Occipital lobe (tissue), 3 donors: ENCODE measurements at places on chromosomes 2 and 18.
A peak's percentile ranks its signal among the peaks of the same experiment; 100 is the strongest.

GRCh38 chr2:168460571-168460970 is 4.5 kb downstream of the CERS6 start:
- DNase-seq, result no peak

- no peak for DNase-seq
These were observed 589.1 kb upstream of the SLC8A1 start for GRCh38 chr2:41040782-41041520.

DNA sequence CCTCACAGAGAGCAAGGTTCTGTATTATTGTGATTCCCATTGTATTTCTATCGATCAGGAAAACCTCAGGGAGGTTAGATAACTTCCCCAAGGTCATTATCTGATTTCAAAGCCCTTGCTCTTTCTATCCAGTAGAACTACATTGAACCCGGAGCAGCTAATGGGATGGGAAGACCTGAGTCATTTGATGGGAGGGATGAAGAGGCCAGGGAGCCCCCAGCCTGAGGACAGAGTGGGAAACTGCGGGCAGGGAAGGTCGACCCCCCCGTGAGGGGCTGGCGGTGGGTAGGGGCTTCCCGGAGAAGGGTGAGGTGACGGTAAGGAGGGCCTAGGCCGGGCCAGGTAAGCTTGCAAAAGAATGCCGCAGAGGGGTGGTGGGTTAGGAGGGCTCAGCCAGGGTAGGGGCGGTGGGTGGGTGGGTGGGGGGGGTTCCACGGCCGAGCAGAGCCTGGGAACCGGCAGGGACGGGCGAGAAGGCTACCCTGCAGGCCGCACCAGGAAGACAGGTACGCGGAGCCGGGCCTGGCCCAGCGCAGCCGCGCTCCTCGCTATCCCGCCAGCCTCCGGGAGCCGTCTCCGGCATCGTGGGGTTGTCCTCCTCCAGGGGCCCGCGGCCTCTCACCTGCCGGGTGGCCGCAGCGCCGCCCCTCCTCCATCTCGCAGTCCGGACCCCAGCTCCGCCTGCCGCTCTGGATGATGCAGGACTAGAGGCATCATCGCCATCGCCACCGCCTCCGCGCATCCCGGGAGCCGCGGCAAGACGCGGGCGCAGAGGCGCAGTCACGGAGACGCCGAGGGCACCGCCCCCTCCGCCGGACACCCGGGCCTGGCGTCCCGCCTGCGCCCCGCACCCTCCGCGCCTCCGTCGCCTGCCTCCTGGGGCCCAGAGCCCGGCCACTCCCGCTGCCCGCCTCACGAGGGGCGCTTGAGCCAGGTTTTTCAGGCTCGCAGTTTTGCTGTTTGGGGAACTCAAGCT is at the start of gene GPR75:
GPR75 (minus strand) TSS at position 762 of the 976 bp plus-strand sequence. CDS start 5,211 bp downstream, outside the sequence.
- DNase-seq, result peak; percentile 75

DNA sequence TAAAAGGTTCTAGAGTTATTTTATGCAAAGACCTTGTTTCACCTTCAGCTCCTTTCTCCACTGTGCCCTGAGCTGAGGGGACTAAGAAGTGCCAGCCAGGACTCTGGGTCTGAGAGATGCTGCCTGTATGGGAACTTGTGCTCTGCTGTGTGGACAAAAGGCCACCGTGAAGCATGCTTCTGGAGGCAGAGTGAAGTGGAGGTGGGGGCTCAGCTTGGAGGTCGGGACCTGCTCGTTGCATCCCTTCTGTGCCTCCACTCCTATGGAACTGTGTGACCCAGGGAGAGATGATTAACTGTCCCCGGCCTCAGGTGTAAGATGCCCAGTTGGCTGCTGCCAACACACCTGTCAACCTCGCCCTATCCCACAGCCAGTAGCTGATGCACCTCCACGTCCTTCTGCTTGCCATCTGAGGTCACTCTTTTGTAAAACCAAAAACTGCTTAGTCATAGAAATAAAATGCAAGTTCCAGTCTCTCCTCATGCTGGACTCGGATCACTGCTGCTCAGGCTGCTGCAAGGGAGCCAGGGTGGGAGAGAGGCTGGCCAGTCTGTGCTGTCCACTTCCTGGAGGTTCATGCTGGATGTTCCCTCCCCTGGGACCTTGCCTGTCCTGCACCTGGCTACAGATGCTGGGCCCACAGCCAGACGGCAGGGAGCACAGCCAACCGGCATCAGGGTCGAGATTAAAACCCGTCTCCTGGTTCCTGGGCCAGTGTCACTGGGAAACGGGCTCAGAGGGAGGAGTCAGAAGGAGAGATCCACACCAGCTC is 113.2 kb downstream of the ACKR3 start:
- no peak for DNase-seq

GRCh38 chr2:96114546-96114902 is 1.8 kb downstream of the ADRA2B start:
- no peak for DNase-seq

- DNase-seq, result no peak
These were observed 136.0 kb upstream of the ITGB6 start for GRCh38 chr2:160336105-160336504.

- no peak for DNase-seq
These were observed 621.1 kb upstream of the FANCL start for GRCh38 chr2:58862244-58862643.

- no peak for DNase-seq
These were observed 490.7 kb upstream of the ZEB2 start for GRCh38 chr2:145010635-145011034.

DNA sequence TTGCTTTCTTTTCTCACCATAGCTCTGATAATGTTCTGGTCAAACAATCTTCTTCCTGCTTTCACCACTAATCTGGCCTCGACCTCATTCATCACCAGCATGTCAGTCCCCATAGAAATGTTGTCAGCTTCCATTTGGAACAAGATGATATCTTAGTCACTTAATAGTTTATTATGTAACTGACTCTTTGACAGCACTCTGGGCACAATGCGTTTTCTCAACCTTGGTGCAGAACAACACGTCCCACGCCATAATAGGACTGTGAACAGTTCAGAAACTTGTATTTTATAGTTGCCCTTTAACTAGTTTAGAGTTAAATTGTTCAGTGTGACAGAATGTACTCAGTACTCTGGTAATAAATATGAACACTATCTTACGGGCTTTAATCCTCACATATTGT is 106.0 kb downstream of the MC4R start:
- DNase-seq, result no peak

GRCh38 chr2:135052997-135053474 is 944 bp downstream of the RAB3GAP1 start:
- no peak for DNase-seq

GRCh38 chr2:208363485-208363884 is 43.1 kb upstream of the PTH2R start:
- no peak for DNase-seq

GRCh38 chr2:143645921-143646645 is 516.9 kb downstream of the ARHGAP15 start:
- DNase-seq, result no peak

DNA sequence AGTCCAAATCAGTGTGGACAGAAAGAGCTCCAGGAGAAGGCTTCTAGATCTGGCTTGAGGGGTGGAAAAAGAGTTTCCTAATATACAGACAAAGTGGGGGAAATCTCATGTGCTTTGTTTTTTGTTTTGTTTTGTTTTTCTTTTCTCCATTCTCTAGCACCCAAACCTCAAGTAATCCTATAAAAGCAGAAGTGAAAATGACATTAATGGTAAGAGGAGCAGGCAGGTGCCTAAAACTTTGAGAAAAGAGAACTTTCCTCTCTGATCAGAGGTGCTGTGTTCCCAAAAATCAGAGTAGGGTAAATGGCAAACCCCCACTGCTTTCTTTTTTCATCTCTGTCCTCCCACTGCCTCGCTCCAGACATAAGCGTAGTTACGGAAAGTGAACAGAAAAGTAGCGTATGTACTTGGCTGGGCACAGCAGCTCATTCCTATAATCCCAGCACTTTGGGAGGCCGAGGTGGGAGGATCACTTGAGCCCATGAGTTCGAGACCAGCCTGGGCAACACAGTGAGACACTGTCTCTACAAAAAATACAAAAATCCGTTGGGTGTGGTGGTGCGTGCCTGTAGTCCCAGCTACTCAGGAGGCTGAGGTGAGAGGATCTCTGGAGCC is 77.8 kb downstream of the FAM161A start:
- no peak for DNase-seq

GRCh38 chr2:5094192-5094591 is 598.0 kb upstream of the SOX11 start:
- DNase-seq, result no peak

DNA sequence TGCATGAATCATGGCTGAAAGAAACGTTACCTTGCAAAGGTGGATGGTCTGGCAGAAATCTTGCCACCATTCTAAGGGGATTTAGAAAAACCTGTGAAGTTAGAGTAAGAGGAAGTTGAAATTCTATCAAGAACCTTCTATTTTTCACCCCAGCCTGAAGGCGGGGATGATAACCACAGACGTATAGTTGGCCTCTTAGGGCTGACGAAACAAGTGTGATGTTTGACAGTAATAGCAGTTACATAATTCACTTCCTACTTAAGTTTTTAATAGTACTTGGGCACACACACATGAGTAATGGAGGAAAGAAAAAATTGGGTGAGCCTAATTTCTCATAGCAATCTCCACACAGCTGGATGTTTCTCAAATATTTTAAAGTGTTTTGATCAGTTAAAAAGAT is 336.6 kb upstream of the SALL3 start:
- DNase-seq, result no peak

DNA sequence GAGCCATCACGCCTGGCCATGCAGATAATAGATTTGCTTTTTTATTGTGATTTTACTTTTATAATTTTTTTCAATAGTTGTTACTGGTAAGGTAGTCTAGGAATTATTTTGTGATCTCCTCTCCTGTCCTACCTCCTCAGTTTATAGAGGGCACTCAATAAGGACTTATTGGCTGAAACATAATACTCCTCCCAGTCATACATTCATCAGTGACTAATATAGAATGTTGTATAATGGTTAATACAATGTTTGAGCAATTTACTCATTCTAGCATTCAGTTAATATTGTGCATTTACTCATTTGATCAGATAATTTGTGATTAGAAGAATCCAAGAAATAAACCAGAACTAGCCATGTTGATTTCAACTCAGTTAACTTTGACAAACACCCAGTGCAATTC is 25.8 kb upstream of the PPP3R1 start:
- no peak for DNase-seq

GRCh38 chr2:222521099-222521498 is 96.8 kb downstream of the SGPP2 start:
- no peak for DNase-seq

DNA sequence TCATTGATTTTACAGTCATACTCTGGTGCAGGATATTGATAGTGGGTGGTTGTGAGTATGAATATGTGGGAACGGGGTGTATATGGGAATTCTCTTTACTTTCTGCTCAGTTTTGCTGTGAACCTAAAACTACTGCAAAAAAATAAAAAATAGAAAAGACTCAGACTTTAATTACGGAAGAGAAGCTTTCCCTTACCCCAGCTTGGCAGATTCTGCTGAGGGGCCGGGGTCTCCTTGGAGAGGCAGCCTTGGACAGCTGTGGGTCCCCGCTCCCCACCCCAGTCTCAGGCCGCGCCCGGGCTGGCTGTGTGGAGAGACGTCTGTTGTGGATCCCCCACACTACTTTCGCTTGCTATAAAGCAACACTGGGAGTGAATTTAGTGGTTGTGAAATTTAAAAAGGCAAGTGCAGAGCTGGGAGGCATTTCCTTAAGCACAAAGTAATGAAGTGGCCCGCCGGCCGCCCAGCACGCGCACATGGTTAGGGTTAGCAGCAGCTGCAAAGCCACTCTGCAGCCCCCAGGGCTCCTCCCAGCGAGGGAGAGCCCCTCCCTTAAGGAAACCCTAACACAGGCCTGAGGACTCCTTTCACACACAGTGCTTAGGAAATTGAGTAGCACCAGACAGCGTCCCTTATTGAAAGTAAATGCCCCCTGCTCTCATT is 102.4 kb downstream of the DDX1 start:
- DNase-seq, result no peak

GRCh38 chr18:7567474-7568425 is 634 bp downstream of the PTPRM start:
- DNase-seq, result no peak

GRCh38 chr2:56049233-56049845 is 125.8 kb upstream of the EFEMP1 start:
- DNase-seq, result no peak

DNA sequence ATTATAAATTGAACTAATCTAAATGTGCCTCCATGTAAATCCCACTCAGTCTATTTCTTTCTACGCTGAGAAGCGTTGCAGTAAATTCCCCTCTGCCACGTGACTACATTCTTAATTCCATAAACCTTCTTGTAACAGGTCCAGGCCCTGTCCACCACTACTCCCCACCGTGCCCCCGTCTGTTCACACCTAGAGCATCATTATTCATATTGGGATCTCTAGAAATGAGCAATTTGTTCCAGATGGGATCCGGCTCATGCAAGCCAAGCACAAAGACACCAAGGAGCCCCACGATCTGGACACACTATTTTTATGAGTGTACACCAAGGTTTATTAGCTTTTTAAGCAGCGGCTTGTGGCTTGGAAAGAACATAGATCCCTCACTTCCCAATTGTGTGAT is 38.2 kb downstream of the BOLA3 start:
- no peak for DNase-seq

DNA sequence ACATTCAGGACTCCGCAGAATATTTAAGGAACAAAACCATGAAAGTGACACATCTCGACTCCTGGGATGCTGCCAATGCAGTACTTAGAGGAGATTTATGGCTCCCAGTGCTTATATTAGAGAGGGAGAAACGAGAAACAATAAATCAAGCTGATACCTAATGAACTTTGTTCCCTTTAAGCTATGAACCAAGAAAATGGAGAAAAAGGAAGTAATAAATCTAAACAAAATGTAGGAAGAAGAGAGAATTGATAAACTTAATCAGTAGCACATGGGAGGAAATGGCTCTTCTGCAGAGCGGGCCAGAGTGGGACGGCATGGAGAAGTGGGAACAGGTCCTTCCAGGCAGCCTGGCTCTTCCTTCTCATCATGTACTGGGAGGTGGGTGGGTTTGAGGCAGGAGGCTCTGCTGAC is 42.7 kb downstream of the NPPC start:
- no peak for DNase-seq

- DNase-seq, result no peak
These were observed 85.8 kb downstream of the LIPG start for GRCh38 chr18:49647496-49648168.

GRCh38 chr2:230583581-230583980 is 129.1 kb upstream of the CAB39 start:
- DNase-seq, result no peak

GRCh38 chr2:81528852-81529480 is 1224.4 kb upstream of the LRRTM1 start:
- DNase-seq, result no peak

- DNase-seq, result no peak
These were observed 12.0 kb upstream of the IL18RAP start for GRCh38 chr2:102410952-102411351.

DNA sequence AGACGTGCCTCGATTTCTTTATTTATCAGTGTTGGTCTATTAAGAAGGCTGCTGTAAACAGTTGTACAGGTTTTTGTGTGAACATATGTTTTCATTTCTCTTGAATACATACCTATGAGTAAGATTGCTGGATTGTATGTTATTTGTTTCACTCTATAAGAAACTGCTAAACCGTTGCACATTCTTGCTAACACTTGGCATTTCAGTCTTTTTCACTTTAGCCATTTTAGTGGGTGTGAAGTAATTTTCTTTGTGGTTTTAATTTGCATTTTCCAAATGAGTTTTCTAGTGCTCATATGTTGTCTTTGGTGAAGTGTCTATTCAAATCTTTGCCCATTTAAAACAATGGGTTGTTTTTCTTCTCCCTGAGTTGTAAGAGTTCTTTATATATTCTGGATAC is 221.5 kb upstream of the SMAD7 start:
- DNase-seq, result no peak
